CD8-positive, alpha-beta memory T cell (primary cell): ENCODE measurements at places on chromosomes 4 and X.

- H3K36me3 ChIP-seq = no peaks in the 10 kb centered on the region
- no peak overlapping the region for H3K27ac ChIP-seq
- no peak for DNase-seq
- H3K27me3 ChIP-seq = no peaks in the 10 kb centered on the region
- H3K4me3 ChIP-seq = no peak overlapping the region
These were observed 51.8 kb upstream of the TRAM1L1 start for GRCh38 chr4:117137145-117137544.

DNA sequence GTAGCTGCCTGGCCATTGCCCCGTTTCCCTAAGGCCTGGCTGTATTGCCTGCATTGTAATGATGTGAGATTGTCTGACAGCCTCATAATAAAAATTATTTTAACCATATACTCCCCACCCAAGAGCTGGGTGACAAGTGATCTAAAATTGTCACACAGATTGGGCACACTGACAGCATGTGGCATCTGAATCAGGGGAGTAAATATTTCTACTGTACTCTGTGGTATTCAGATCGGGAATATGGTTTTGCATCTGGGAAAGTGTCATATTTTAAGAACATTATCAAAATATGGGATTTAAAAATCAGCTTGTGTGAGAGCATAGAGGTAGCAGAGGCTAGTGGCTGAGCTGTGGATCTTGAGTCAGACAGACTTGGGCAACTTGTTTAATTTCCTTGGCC, 135.8 kb upstream of the PDLIM3 start:
- no peaks in the 10 kb centered on the region for H3K36me3 ChIP-seq
- no peak overlapping the region for H3K27ac ChIP-seq
- H3K4me3 ChIP-seq = no peak overlapping the region
- H3K4me1 ChIP-seq = no peaks in the 10 kb centered on the region
- DNase-seq = no peak

- no peaks in the 10 kb centered on the region for H3K27me3 ChIP-seq
- no peaks in the 10 kb centered on the region for H3K36me3 ChIP-seq
- no peaks in the 10 kb centered on the region for H3K4me1 ChIP-seq
- H3K27ac ChIP-seq = no peak overlapping the region
- no peak for DNase-seq
These were observed 571.1 kb downstream of the PCDH7 start for GRCh38 chr4:31291238-31291637.

DNA sequence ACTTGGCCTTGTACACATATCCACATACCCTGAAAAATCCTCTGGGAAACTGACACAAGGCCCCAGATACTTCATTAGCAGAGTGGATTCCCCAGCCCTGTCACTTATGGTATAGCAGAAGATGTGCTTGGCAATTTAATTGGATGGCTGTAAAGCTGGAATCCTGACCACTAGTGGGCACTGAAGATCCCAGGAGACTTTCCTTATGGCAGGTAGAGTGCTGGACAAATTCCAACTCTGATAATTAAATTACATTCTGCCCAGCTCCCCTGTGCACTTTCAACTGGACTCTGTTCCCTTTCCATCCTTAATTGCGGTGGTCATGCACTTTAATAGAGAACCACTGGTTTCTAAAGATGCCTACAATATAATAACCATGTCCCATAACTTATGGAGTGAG, 119.8 kb downstream of the DCK start:
- no peak overlapping the region for H3K27ac ChIP-seq
- no peak for DNase-seq

DNA sequence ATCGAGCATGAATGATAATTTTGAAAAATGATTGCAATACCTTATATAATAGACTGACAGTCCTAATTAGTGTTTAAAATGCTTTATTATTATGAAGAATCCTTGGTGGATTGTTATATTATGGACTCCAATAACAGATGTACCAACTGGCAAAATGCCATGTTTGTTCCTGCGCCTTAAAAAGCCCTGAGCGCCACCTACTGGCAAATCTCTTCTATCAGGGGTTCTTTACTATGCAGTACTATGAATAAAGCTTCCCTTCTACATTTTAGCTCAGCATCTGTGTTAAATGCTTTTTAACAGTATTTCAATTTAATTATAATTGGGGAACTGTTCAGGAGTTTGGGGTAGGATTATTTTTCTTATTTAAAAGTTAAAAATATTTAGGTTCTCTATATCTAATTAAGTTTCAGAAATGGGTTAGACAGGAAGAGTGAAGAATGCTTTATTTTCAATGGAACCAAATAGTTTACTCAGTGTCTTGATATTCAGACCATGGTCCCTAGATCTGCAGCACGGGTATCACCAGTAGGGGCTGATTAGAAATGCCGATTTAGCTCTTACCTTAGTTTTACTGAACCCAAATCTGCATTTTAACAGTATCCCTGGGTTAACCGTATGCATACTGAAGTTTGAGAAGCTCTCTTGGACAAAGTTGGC, 20.0 kb downstream of the CFAP97 start:
- H3K4me3 ChIP-seq = no peak overlapping the region
- H3K4me1 ChIP-seq = no peaks in the 10 kb centered on the region
- H3K36me3 ChIP-seq = no peaks in the 10 kb centered on the region
- H3K27me3 ChIP-seq = no peaks in the 10 kb centered on the region

- H3K4me3 ChIP-seq = no peak overlapping the region
- no peaks in the 10 kb centered on the region for H3K27me3 ChIP-seq
- no peaks in the 10 kb centered on the region for H3K36me3 ChIP-seq
- no peak overlapping the region for H3K27ac ChIP-seq
These were observed 126.9 kb downstream of the MFAP3L start for GRCh38 chr4:169899295-169899694.

GRCh38 chr4:37243722-37244582, 591 bp upstream of the NWD2 start:
- H3K36me3 ChIP-seq = no peaks in the 10 kb centered on the region
- H3K4me1 ChIP-seq = no peaks in the 10 kb centered on the region
- no peak overlapping the region for H3K27ac ChIP-seq
- H3K27me3 ChIP-seq = peaks cover 4% of the 10 kb centered on the region
- no peak overlapping the region for H3K4me3 ChIP-seq
- DNase-seq = no peak

DNA sequence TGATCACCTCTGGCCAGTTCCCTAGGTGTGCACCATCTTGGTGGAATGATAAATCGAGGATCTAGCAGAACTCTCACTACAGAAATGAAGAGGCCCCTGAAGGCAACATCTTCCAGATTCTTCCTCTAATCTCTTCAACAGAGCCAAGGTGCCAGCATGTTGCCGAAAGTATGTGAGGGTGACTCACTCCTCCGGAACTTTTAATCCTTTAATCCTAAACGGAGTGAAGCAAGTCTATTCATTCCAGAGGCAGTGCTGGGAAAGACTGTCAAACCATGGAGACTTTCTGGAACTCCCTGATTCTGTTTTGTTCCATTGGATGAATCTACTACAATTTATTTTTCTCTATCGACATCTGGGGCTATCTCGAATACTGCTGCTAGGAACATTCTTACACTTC, 68.7 kb downstream of the SUPT20HL2 start:
- no peak for DNase-seq
- H3K27me3 ChIP-seq = no peaks in the 10 kb centered on the region
- no peaks in the 10 kb centered on the region for H3K36me3 ChIP-seq
- H3K4me3 ChIP-seq = no peak overlapping the region

GRCh38 chr4:37715889-37716402, 29.8 kb upstream of the RELL1 start:
- peaks cover 4% of the 10 kb centered on the region for H3K27me3 ChIP-seq
- DNase-seq = no peak
- no peak overlapping the region for H3K27ac ChIP-seq
- H3K4me3 ChIP-seq = no peak overlapping the region

GRCh38 chrX:38192007-38192810, 28.5 kb downstream of the SRPX start:
- H3K4me3 ChIP-seq = no peak overlapping the region
- no peaks in the 10 kb centered on the region for H3K36me3 ChIP-seq
- no peaks in the 10 kb centered on the region for H3K4me1 ChIP-seq
- no peak for DNase-seq
- H3K27ac ChIP-seq = no peak overlapping the region

- no peak overlapping the region for H3K4me3 ChIP-seq
- H3K27me3 ChIP-seq = no peaks in the 10 kb centered on the region
- DNase-seq = no peak
- no peaks in the 10 kb centered on the region for H3K36me3 ChIP-seq
- H3K27ac ChIP-seq = no peak overlapping the region
These were observed 93.9 kb downstream of the QDPR start for GRCh38 chr4:17418010-17418409.

DNA sequence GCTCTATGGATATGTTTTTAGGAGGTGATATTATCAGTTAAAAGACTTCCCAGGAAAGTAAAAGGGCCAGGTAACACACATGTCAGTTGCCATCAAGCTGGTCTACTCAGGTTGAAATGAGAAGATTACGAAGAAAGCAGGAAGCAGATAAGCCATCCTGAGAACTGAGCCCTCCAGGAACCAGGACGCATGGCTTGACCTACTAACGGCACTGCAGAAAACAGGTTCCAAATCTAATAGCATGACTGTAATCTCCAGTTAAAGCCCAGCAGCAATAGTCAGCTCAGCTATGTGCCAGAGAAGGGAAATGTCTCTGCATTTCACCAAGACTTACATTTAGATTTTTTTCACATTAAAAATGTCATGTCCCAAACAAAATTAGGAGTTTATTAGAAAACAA, 77.9 kb downstream of the APBB2 start:
- no peak overlapping the region for H3K27ac ChIP-seq
- no peaks in the 10 kb centered on the region for H3K36me3 ChIP-seq
- no peaks in the 10 kb centered on the region for H3K27me3 ChIP-seq
- H3K4me1 ChIP-seq = no peaks in the 10 kb centered on the region
- DNase-seq = no peak
- H3K4me3 ChIP-seq = no peak overlapping the region

GRCh38 chr4:153022241-153022715, 86.2 kb downstream of the FHDC1 start:
- DNase-seq = no peak
- no peak overlapping the region for H3K4me3 ChIP-seq
- H3K27me3 ChIP-seq = no peaks in the 10 kb centered on the region
- no peak overlapping the region for H3K27ac ChIP-seq
- H3K36me3 ChIP-seq = no peaks in the 10 kb centered on the region

- H3K4me1 ChIP-seq = peaks cover 27% of the 10 kb centered on the region
- H3K27me3 ChIP-seq = no peaks in the 10 kb centered on the region
- H3K4me3 ChIP-seq = peak overlapping the region; percentile 8
- peak overlapping the region; percentile 24 for H3K27ac ChIP-seq
- no peaks in the 10 kb centered on the region for H3K36me3 ChIP-seq
These were observed 78.9 kb upstream of the FAM9C start for GRCh38 chrX:13123247-13123856.
